ENCODE measurements at places on chromosomes 2 and 18. TPM values are rescaled to one million over a fixed set of nuclear protein-coding genes. Genes with fewer than 3 reads are reported as not detected.

- no peak for DNase-seq
Measured at GRCh38 chr2:68829749-68830148, 41.4 kb downstream of the BMP10 start.

DNA sequence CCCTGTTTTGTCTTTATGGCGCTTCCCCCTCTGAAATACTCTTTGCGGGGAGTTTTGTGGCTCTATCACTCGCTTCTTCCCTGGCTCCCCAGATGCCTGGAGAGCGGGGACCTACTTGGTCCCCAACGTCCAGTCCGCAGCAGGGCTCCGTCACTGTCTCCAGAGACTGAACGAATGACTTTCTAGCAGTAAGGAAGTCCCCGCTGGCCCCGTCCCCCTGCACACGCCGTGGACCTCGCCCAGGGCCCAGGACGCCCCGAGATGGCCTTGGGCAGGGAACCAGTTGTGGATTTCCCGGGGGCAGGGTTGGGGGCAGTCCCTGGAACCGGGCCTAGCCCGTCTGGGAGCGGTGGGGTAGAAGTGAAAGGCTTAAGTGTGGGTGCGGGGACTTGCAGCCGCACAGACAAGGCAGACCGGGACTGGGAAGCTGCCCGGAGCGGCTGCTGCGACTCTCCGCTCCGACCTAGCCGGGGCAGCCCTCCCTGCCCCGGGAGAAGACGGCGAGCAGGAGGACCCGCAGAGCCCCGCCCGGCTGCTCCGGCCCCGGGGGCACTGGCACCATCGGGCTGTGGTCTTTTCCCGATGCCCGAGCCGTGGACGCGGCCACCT is 821 bp upstream of the EPHA4 start:
- DNase-seq: peak; percentile 68

GRCh38 chr2:241620419-241620769 is 16.6 kb downstream of the THAP4 start:
- DNase-seq: no peak

DNA sequence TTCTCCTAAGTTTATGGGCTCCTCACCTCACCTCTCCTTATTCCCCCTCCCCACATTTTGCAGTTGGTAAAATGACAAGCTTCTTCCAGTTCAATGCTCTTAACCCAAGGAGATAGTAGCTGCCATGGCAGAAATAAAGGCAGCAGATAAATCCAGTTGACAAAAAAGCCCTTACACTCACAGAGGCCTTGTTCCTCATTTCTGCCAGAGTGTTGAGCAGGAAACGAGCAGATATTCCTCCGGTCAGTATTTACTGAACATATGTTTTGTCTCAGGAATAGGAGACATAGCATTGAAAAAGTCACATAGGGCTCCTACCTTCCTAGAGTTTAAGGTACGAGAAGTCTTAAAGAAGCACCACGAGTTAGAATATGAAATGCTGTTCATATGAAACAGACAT is 493.7 kb upstream of the TNP1 start:
- DNase-seq: no peak

DNA sequence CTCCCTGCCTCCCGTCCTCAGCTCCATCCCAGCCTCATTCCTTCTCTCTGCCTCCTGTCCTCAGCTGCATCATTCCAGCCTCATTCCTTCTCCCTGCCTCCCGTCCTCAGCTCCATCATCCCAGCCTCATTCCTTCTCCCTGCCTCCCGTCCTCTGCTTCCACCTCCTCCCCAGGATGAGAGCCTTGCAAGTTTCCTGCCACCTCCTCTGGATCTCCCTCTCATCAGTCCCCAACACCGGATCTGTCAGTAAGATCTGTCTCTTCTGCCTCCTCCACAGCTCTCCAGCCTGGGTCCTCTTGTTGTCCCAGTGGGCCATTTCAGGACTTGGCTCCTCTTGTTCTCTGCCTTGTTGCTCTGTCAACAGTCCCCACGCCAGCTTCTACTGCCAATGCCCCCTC is 130.9 kb downstream of the NDUFA10 start:
- no peak for DNase-seq

DNA sequence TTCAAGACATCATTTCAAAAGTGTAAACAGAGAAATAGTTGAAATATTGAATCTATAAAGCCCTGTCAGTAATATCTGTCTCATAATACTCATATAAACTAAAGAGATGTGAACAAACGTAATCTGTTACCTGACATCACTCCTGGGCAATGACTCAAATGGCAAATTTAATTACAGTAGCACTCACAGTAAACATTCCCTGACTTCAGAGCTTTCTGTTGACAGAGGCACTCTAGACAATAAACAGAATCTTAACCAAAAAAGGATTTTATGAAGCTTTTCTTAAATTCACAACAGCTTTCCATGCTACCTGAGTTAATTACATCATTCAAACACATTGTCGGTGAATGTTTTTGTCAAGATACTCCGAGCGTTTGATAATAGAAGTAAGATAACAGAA is 128.1 kb upstream of the PDE1A start:
- no peak for DNase-seq

- no peak for DNase-seq
Measured at GRCh38 chr18:6521803-6522418, 107.2 kb upstream of the L3MBTL4 start.

DNA sequence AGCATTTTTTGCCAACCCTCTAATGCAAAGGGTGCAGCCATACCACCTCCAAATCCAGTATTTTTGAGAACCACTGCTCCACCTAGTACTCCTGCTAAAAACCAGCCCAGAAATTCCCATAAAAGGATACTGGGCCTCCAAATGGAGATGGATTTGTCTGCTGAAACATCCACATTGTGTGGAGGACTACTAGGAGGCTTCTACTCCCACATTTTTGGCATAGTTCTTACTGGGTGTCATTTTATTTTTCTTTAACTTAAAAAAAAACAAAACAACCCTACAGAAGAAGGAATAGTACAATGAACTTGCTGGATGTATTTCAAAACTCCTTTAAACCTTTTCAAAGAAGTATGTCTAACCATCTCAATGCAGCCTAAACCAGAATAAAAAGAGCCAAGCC is 219.2 kb downstream of the SRBD1 start:
- DNase-seq: no peak

DNA sequence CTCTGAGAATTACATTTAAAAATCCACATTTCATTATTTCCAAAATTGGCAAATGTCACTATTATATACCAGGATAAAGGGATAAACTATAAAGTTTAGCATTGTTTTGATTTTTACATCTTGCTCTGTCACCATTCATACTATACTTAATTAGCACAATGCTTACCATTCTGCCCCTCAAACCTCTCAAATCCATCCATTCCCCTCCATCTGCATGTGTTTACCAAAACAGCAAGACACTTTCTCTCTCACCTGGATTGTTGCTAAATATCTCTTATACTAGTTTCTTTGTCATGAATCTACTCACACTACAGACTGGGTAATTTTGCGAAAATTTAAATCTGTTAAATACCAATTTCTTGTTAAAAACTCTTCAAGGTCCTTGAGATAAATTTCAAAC is 496.1 kb downstream of the NR4A2 start:
- DNase-seq: no peak

DNA sequence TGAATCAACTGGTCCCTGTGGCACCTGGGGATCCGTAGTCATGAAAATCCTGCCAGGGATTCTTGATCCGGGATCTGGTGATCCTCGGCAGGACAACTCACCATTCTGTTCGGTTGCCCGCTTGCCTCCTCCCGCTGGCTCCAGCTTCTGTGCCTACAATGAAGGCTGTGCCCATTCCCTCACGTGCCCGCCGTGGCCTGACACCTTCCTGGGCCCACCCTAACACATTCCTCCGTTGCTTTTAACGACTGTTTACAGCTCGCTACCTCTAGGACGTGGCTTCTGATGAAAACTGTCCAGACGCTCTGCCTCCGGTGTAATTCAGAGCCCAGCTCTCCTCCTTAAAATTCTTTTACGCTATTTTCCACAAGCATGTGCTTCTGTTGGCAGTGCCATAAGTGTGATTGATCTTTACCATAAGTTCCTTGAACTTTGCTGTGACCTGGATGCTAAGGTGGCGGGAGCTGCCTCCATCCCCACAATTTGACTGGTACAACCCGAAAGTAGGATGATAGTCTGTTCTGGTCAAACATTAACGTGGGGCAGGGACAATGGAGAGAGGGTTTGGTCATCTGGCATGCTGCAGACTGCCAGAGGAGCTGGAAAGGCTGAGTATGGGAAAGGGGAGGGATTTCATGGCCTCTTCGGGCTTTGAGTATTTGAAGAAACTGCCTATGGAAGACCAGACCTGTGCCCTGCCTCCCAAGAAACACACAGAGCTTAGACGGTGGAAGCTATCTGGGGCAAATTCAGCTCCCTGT is 206.8 kb upstream of the TNP1 start:
- DNase-seq: peak; percentile 70

- DNase-seq: no peak
Measured at GRCh38 chr2:144183727-144184126, 336.2 kb downstream of the ZEB2 start.

GRCh38 chr18:62118328-62118727 is 68.5 kb downstream of the PIGN start:
- no peak for DNase-seq

Gene GPR155
- total RNA-seq: 3.6 TPM
